ENCODE measurements at places on chromosomes 7 and 10.

DNA sequence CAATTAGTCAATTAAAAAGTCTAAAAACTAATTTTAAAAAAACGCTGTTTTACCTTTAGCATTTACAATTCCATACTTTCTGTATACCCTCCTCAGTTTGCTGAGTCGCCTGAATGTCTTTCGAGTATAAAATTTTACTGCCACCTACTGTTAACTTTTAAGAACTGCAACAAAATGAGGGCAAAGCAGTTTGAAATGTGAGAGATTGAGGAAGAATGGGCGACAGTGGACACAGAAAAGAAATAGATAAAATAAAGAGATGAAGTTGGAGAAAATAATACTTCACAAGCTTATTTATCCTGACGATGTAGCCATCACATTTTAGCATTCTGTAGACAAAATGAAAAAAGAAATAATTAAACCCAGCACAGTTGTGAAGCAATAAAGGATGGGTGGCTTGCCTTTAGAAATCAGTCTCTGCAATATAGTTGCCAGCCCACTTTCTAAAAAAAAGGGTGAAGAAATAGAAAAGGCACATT is 110.8 kb upstream of the PTN start:
- DNase-seq, result no peak

- no peak for DNase-seq
These were observed 1.2 kb downstream of the BMI1 start for GRCh38 chr10:22321924-22322640.

DNA sequence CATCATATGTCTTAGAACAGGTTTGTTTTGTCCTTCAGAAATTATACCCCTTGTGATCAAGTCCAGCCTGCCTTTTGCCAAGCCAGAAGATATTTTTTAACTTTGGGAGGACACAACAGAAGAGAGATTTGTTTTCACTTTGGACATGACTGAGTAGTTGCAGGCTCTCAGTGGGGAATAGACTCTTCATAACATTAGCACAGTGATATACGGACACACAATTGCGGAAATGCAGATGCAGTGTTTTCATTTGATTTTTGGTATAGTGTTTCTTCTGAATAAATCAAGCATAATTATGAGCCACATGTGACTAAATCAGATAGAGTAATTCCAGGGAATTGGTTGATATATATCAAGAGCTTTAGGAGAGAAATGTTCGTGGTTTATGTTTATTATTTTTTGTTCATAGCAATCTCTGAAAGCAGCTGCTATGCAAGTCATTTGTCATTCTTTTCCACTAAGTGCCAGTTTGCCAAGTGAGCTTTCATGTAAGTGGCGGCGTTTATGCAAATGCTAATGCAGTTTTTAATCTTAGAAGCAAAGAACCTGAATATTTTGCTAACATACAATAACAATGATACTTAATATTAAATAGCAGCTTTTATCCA is 69.6 kb upstream of the HDAC9 start:
- DNase-seq, result no peak

DNA sequence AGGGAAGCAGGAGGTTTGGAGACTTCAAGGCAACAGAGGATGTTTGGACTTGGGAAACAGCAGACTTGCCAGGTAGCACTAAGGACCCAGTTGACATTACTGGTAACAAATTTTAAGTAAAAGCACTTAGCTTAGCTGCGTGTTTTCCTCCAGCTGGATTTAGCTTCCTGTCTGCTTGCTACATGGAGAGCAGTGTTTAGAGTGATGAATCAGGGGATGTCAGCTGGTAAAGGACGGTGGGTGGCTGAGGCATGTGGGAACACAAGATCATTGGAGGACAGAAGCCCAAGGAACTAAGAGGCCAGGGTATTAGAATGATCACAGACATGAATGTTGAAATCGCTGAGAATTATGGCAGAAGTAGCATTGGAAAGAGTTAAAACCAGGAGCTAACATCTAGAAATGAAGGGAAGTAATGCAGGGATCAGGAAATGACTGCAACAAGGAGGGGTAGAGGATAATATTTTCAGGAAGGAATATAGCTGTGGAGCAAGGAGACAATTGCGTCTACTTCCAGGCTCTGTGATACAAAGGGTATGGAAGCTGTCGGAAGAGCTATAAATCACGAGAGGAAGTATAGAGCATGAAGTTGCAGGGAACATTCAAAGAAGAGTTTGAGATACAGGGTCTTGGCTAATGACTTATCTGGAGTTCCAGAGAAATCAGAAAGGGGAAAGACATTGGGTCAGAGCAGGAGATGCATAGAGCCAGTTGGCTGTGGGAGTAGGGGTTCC is 34.4 kb downstream of the CALD1 start:
- DNase-seq, result no peak

- DNase-seq, result no peak
These were observed 81.9 kb downstream of the BUB3 start for GRCh38 chr10:123236126-123236525.

DNA sequence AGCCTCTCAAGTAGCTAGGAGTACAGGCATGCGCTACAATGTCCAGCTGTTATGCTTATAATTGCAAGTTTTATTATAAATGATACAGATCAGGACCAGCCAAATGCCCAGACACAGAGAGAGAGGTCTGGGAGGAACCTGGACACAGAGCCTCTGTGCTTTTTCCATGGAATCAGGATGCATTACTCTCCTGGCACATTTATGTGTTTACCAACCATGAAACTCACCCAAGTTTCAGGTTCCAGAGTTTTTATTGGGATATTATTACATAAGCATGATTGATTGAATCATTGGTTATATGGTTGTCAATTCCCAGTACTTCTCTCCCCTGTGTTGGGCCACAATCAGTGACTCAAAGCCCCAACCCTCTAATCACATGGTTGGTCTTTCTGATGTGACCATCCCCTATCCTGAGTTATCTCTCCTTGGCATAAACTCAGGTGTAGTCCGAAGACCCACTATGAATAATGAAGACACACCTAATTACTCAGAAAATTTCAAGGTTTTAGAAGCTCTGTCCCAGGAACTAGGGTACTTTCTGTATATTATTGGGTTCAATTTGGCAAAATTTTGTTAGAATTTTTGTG is 30.6 kb downstream of the MXI1 start:
- DNase-seq, result no peak

- DNase-seq, result no peak
These were observed 123.9 kb downstream of the COL26A1 start for GRCh38 chr7:101486433-101487104.
